Hair follicle dermal papilla cell (primary cell): ENCODE measurements at places on chromosomes 11 and 22. TPM values are rescaled to one million over a fixed set of nuclear protein-coding genes. Genes with fewer than 3 reads are reported as not detected.

The PLAAT4 gene
- 6.6 and 7.1 TPM in 2 replicates for total RNA-seq

The PLEKHA7 gene
- total RNA-seq = 0.32 and 0.61 TPM in 2 replicates

The SCUBE2 gene
- 3.6 and 4.4 TPM in 2 replicates for total RNA-seq

The FAM83F gene
- total RNA-seq = under 0.01 TPM in 2 replicates

The CHCHD10 gene
- 2.6 and 4.3 TPM in 2 replicates for total RNA-seq

The ART5 gene
- 0.61 and 0.81 TPM in 2 replicates for total RNA-seq

The FIBIN gene
- 172 and 178 TPM in 2 replicates for total RNA-seq

The LUZP2 gene
- 0.32 and 0.73 TPM in 2 replicates for total RNA-seq

The DNAJB7 gene
- total RNA-seq = not detected in 2 replicates

The VSIG10L2 gene
- total RNA-seq = under 0.01 and 0.36 TPM in 2 replicates

The OVOL1 gene
- total RNA-seq = not detected in 2 replicates

The MS4A4E gene
- total RNA-seq = not detected in 2 replicates

The UPB1 gene
- 0.16 TPM in 1 of 2 replicates, not detected in the other for total RNA-seq

The C22orf31 gene
- total RNA-seq = not detected in 2 replicates

The BLID gene
- 5.1 and 5.2 TPM in 2 replicates for total RNA-seq

The KCNA4 gene
- total RNA-seq = under 0.01 and 0.65 TPM in 2 replicates

The SERPIND1 gene
- not detected in 2 replicates for total RNA-seq

The TECTA gene
- 0.32 and 0.97 TPM in 2 replicates for total RNA-seq

The OR51B5 gene
- total RNA-seq = 0.32 TPM in 1 of 2 replicates, not detected in the other

The ZNF214 gene
- total RNA-seq = 2.1 and 4.7 TPM in 2 replicates

The A4GALT gene
- 7.5 and 12.8 TPM in 2 replicates for total RNA-seq

The HEPN1 gene
- total RNA-seq = not detected in 2 replicates

The MYO7A gene
- total RNA-seq = under 0.01 TPM in 1 of 2 replicates, not detected in the other

The GAL3ST1 gene
- not detected in 2 replicates for total RNA-seq

The AMOTL1 gene
- 61.4 and 70.9 TPM in 2 replicates for total RNA-seq

The BIK gene
- total RNA-seq = not detected in 2 replicates

The SCO2 gene
- total RNA-seq = 3.2 and 6.1 TPM in 2 replicates

The ZFTA gene
- total RNA-seq = 22.7 and 22.9 TPM in 2 replicates

The WNT11 gene
- total RNA-seq = 12.9 and 40.7 TPM in 2 replicates
